ENCODE measurements at places on chromosomes 4 and X.

DNA sequence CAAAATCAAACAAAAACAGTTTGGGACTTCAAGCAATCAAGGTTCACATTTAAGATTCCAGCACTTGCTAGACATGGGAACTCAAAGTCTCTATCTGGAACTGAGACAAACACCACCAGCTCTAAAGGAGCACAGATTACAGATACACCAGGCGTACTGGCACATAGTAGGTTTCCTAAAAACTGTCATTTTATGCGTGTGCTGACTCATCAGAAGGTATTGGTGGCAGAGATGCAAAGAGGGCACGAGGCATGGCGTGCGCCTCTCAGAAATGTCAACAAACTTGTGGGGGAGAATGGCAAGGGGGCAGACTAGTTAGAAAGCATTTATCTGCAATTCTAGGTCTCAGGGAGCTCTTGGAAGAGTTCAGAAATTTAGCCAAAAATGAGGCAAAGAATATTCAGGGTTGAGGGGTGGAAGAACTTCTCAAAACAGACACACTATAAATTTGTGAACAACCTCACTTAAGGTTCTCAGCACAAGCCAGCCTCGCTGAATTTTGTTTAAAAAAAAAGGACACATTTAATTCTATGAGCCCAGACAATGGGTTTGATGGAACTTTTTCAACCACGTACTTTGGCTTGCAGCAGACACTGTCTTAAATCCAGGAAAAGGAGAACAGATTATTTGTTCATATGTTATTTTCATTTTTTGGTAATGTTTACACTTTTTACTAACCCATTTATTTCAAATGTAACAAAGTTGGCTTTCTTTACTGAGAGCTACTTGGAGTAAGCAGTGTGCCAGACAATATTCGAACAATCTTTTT, 100.0 kb downstream of the SHISA3 start:
- DNase-seq, result no peak

GRCh38 chr4:58274553-58274952, 1164.4 kb upstream of the IGFBP7 start:
- no peak for DNase-seq

DNA sequence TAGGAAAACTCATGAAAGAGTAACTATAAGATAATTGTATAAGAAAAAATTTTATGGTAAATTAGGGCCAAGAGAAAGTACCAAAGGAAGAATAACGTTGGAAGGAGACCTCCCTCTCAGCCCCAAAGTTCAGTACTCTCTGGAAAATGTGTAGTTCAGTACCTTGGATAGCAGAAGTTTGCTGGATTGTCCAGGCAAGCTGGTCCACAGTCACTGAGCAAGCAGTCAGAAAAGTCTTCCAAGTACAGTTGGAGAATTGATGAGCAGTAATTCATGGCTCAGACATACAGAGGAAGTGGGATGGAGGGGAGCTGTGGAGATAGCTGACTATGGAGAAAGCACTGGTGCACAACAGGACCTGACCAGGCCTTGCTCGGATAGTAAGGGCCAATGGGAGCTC, 598.2 kb upstream of the NDST4 start:
- no peak for DNase-seq

GRCh38 chrX:151987108-151987507, 12.6 kb upstream of the GABRE start:
- DNase-seq, result no peak

DNA sequence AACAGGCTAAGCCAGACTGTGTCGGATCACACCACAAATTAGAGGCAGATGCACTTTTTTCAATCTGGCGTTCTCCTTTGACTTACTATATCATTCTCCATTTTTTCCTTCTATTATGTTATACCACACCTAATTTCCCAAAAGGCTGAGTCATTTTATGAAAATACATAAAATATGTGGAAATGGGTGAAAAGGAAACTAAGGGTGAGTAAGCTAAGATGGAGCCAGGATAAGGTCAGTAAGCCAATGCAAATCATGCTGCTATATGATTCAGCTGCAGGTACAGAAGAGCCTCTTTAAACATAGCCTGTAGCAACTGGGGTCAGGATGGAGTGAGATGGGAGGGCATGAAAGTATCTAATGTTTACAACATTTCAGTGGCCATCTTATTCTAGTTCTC, 94.0 kb upstream of the TEX13A start:
- DNase-seq, result no peak

- DNase-seq, result no peak
Measured at GRCh38 chrX:109622270-109622669, 2.7 kb downstream of the KCNE5 start.

DNA sequence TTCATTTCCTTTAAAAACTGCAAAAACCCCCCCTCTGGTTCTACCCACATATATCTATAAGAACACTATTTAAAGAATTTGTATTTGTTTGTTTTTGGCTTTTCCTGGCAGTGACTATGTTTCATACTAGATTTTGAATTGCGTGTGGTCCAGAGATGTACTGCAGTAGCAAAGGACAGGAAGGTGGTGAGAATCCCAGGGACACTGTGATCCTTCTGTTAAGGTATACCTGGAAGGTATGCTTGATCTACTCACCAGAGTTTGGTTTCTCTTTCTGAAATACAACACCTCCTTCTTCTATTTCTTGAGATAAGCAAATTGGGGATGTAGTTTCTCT, 129.6 kb upstream of the RASGEF1B start:
- DNase-seq, result no peak

GRCh38 chrX:49116716-49117115, 6.8 kb downstream of the GPKOW start:
- no peak for DNase-seq
